CD8-positive, alpha-beta T cell (primary cell): ENCODE measurements at places on chromosomes 4 and X.

GRCh38 chr4:152356428-152357034, 179.4 kb downstream of the FBXW7 start:
- DNase-seq, result no peak

DNA sequence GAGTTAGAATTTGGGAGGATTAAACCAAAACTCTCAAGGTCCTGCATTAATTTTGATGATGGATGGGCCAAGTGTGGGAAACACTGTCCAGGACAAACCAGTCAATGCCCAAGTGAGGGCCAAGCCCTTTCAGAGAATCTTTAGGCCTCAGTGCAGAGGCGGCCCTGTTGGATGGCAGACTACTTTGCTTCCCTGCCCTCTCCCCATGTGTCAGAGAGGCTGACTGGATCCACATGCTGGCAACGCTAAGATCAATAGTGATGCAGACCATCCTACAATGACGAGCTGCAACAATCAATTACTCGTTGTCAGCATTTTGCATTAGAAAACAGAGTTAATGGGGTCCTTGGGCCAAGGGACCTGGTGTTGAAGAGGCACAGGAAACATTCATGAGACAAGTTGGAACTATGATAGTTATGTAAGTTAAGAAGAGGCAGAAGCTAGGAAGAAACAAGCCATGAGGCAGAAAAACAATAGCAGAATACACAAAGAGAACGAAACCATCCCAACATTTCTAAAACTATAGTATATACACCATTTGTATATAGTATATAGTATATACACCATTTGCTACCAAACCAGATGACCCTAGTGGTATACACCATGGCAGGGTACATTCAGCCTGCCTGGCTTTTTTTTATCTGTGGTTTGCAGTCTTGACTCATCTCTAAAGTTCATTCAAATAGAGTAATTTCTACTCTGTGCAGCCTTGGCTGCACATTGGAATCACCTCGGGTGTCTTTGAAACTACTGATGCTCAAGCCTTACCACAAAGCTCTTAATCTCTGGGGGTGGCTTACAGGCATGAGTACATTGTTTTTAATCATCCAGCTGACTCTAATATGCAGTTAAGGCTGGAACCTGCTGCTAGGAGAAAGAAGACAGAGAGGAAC, 147.7 kb upstream of the GYPA start:
- no peak for DNase-seq

DNA sequence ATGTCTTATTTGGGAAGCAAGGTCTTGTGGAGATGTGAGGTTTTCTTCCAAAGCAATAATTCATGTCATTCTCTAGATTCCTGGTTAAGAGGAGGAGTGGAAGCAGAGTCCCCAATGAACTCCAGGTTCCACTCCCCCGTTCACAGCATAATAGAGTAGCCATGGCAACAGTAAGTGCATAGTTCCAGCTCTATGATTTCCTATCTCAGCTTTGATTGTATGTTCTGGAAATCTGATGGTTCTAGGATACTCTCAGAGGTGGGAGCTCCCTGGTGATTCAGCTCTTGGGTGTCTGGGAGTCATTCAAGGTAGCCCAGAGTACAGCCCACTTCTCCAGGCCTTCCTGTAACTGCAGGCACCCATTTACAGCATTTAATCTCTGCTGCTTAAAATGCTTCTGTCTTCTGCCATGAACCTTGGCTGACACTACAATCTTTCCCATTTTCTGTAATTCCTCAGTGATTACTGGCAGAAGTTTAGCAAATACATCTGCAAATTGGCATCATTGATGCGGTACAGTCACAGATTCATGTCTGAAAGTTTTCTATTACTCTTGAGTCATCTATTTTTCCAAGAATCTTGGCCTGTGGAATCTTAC, 242.0 kb downstream of the MAPK10 start:
- no peak for DNase-seq

GRCh38 chr4:38106311-38106710, 146.1 kb downstream of the PTTG2 start:
- no peak for DNase-seq

DNA sequence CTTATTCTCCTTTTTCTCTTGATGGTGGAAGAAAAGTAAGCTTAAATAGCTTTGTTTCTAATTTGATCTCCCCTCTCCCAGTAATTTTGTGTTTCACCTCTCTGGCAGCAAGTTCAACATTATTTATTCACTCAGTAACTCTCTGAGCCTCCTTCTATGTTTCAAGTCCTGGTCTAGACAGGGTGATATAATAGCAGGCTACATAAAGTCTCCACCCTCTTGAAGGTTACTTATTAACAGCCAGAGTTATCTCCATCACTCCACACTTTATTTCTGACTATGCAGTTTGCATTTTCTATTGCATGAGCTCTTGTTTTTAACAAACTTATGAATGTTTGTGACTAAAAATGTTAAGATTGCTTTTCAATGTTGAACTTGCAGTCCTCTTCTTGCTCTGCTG, 17.8 kb upstream of the ANOS1 start:
- no peak for DNase-seq
